ENCODE measurements at places on chromosomes 5 and 9.

DNA sequence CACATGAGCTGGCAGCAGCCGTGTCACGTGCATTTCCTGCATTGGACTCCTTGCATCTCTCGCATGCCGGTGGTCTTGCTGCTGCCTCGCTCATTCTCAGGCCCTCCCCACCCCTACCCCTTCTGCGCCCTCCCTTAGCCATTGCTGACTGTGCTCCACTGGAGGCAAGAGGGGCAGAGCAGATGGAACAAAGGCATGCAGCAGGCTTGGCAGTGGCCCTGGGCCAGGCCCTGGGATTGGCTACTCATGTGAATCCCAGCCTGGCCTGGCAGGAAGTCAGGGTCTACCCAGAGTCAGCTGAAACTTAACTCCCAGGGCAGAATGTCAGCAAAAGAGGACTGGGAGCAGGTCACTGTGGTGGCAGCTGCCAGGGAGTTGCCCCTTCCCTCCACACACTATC, 62.3 kb downstream of the TSTD2 start:
- no peak for DNase-seq

GRCh38 chr5:121158451-121158850, 693.2 kb upstream of the FTMT start:
- DNase-seq, result no peak

DNA sequence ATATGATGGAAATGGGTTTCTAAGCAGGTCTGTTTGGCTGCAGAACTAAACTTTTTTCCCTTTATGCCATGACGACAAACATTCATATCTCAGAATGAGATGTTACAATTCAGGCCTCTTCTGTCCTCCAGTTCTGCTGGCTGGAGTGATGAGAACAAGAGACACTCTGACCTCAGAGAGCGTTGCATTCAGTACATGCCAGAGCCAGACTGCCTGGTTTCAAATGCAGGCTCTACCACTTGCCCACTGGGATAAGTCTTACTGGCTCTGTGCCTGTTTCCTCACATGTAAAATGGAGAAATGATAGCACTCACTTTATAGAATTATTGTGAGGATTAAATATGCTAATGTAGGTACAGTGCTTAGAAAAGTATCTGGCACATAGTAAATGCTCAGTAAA, 24.8 kb upstream of the TOMM5 start:
- no peak for DNase-seq

DNA sequence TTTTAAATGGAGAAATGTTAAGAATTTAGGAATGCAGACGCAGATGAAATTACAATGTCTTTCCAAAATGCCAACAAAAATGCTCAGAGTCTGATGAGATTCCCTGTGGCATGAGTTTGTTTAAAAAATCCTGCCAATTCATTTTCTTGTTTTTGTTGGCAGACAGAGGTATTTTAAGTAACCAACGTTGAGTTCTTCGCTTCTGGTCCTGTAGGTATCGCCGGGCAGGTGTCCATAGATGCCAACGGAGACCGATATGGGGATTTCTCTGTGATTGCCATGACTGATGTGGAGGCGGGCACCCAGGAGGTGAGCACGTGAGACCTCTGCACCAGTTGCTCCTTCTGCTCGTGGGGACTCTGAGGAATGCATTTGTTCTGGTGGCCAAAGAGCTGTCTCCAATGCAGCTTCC, 69.4 kb downstream of the NPR3 start:
- no peak for DNase-seq

DNA sequence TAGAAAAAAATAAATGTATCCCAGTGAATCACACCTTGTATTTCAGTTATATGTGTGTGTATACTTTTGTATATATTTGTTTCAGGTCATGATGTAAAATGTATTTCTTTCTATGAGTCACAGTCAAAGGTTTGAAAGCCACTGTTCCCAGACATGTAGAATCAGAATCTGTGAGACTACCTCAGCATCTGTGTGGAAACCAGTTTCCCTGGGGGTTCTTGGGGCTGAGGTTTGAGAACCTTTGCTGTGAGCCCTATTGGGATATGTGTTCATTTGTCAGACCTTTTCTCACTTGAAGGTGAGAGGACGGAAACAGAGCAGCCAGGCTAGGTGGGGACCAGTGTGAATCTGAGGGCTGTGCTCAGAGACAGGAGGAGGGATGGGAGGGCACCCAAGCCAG, 78.7 kb upstream of the SAP30L start:
- DNase-seq, result no peak

DNA sequence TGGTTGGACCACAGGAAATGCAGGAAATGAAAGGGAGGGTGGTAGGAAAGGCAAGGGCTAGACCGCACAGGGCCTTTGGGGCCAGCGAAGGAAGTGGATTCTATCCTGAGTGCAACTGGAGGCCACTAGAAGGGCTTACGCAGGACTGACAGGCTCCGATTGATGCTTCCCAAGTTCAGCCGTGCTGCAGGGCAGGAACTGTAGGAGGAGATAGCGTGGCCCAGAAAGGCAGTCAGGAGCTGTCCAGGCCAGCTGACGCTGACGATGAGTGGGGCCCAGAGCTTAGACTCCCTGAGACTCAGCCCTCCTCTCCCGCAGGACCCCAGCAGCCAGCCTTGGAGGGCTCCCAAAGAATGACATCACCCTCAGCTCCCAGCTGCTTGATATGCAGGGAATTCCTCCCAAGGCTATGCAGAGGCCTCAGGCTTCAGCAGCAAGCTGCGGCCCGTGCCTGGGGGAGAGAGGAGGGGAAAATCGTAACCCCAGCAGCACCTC, 48.8 kb downstream of the KCNIP1 start:
- no peak for DNase-seq

GRCh38 chr5:74664551-74664950, 20.5 kb upstream of the HEXB start:
- no peak for DNase-seq

GRCh38 chr5:87195104-87195591, 72.5 kb upstream of the RASA1 start:
- no peak for DNase-seq

DNA sequence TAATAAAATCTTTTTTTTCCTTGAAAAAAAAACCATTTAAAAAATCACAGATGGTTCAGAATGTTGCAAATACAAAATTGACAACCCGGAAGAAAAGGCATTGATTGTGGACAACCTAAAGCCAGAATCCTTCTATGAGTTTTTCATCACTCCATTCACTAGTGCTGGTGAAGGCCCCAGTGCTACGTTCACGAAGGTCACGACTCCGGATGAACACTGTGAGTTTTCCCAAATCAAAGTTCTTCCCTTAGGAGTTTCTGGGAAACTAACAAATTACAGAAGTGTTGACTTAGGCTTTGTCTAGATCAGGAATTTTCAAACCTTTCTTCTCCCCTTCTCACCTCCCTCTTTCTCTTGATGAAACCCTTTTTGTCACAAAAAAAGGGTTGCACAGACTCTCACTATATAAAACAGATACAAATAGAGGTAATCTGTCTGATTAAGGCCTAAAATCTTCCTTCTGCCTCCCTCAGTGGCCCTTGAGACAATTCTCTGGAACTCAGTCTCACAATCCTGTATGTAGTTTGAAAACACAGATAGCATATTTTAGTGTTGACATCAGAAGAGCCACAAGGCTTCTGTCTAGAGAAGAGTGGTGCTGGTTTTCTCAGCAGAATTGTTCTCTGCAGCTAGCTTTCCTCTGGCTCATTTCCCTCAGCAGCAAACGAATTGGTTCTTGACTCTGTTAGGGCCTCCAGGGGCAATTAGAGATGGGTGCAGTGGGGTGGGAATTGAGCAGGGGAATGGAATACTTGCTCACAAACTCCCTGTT, 79.5 kb downstream of the OSMR start:
- DNase-seq, result no peak

- no peak for DNase-seq
Measured at GRCh38 chr5:58958701-58959100, 375.8 kb downstream of the RAB3C start.

DNA sequence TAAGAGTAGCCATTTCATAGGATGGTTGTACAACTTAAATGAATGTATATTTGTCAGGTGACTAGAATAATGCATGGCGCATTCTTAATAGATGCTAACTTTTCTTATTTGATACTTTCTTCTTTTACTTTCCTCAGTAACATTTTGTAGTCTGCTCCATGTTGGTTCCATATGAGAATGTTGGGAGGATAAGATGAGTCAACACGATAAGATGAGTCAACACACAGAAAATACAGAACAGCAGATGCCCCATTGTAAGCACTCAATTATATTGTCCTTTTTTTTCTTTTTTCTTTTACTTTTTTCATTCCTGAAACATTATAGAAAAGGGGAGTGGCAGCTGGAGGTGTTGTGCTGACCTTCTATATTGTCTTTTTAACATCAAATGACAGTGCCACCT, 92.3 kb upstream of the SPATA31C2 start:
- DNase-seq, result no peak

DNA sequence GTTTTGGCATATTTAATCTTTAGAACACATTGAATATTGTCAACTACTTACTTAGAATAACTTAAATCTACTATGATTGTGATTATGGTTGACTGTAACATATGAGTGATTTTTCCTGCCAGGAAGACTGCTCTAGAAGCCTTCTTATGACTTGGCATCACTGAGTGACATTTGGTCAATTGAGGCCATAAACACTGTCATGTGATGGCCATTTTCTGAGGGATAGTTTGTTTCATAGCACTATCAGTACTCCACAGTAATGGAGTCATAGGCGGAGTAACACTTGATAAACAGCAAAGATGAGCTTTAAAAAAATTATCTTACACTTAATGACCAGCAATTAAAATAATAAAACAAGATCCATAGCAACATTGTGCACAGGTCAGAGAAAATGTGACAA, 31.0 kb downstream of the C9orf40 start:
- DNase-seq, result no peak
